ENCODE measurements at places on chromosomes 11 and 22.
A peak's percentile ranks its signal among the peaks of the same experiment; 100 is the strongest.

DNA sequence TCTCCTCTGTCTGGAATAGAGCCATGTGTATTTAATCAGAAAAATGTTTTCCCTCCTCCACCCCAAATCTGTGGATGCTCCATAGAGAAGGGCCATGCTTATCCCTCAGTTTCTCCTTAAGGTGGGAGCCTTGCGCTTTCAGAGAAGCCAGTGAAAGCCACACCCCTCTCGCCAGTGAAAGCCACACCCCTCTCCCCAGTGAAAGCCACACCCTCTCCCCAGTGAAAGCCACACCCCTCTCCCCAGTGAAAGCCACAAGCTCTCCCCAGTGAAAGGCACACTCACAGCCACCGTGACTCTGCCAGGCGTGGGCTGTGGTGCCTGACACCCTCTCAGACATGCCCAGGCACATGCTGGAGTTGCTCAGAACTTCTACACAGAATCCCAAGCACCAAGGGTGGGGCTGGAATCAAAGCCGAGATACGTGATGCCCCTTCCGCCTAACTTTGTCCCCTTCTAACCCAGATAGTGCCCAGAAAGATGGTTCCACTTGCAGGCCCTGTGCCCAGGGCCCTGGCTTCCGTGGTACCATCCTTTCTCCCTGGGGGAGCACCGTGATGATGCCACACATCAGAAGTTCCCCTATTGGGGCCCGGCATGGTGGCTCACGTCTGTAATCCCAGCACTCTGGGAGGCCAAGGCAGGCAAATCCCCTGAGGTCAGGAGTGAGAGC is 16.5 kb upstream of the PRR5 start:
- peak; percentile 87 for DNase-seq

DNA sequence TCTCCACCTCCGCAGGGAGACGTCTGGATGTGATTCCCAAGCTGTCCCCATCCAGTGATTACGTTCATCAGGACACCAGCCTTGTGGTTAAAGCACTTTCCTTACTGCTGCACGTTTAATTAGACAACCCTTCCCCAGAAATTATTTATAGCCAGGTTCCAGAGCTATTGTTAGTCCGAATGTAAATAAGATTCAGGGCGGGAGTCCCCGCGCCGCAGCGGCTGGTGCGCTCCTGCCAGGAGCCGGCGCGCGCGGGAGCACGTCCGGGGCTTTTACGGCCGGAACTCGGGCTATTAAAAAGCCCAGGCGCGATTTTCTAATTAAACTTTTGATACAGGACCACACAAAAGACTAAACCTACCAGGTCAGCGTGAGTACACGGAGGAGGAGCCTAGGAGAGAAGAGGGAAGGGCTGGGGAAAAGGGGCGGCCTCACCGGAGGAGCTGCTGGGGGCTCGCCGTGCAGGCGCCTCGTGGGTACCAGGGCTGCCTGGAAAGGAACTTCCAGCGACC is 538.3 kb downstream of the OPCML start:
- DNase-seq = no peak

- DNase-seq = no peak
Observed at GRCh38 chr22:43114958-43115357, 4.4 kb downstream of the BIK start.

DNA sequence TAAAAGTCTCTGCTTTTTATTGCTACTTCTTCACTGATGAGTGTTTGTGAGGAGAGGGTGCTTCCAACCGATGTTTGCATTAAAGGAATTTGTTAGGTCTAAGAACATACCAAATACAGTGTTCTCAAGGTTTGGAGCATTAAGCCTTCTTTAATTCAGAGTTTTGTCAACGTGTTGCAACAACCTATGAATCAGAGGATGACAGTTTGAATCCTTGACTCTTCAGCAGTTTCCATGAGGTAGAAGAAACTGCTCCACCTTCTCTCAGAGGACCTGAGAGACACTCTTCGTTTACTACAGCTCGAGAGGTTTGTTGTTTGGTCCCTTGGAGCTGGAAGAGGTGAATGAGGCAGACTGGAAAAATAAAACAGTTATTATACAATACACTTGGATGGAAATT is 55.7 kb downstream of the NCAM1 start:
- no peak for DNase-seq

DNA sequence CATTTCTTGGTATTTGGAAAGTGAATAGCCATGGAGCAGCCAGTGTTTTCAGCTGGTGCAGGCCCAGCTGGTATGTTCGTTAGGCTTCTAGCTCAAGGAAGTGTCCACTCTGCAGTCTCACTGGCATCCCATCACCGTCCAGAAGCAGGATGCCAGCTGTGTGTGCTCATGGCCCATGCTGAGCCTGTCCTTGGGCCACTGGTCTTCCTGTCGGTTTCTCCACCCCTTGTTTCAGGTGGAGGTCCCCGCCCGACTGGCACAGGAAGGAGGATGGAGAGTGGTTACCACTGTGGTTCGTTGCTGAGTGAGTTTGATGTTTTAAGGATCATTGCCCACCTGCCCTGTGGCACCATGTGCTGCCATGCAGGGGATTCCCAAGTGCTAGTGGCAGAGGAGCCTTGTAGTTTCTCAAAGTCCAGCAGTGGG is 63.7 kb downstream of the MED15 start:
- DNase-seq = no peak

DNA sequence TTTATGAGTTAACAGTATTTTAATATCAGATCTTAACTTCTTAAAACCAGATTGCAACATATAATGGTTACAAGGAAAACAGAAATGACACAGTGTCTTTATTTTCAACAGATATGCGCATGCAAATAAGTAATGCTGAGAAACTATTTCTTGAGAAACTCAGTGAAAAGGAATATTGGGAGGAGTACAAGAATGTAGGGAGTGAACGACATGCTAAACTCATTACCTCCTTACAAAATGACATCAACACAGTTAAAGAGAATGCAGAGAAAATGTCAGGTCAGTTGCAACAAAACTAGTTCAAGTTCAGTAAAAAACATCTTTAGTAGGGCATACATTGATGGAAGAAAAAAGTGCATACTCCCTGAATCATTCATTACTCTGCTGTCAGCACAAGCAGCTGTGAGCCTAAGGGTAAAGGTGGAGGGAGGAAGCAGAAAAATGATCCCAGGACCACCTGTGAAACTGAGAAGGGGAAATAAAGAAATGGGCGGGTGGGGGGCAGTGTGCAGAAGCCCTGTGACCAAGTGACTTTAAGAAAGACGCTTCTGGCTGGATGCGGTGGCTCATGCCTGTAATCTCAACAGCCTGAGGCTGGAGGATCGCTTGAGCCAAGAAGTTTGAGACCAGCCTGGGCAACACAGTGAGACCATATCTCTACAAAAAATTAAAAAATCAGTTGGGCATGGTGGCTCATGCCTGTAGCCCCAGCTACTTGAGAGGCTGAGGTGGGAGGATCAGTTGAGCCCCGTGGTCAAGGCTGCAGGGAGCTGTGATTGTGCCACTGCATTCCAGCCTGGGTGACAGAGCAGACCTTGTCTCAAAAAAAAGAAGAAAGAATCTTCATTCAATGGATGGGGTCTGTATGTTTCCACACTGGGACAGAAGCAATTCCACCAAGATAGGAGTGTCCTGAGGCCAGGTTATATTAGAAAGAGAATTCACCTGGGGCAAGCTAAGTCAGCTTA is 31.2 kb downstream of the CCDC83 start:
- DNase-seq = no peak

DNA sequence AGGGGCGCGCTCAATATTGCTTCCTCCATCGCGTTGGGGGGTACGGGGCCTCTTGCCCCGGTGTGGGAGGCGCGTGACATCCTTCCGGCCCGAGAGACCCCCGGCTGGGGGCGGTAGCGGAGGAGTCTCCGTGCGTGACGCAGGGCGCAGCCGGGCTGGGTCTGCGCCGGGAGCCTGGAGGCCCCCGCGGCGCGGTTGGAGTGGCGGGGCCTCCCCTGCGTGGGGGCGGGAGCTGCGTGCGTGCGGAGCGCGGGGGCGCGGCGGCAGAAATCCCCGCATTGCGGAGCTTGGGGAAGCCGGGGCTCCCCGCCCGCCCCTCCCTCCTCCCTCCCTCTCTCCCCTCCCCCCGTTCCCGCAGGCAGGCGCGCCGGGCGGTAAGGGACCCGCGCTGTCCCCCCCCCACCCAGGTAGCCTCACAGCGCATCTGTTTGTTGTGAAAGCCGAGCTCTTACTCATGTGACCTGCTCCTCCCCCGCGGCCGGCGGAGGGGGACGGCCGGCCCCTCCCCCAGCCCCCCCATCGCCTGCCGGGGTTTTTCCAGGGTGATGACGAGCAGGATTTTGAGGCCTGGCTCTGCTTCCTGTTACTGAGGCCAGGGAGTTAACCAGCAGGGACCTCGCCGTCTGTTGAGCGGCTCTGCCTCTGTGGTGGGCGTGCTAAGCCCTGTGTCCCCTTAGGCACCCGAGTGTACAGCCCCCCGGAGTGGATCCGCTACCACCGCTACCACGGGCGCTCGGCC is 1.6 kb downstream of the PIM3 start:
- DNase-seq = peak; percentile 92

- no peak for DNase-seq
Observed at GRCh38 chr11:22190827-22191463, 1.9 kb upstream of the ANO5 start.

Data from stimulated activated CD4-positive, alpha-beta T cell treated with anti-CD3 and anti-CD28 coated beads, Interleukin-15, amount 100 ng/mL, for 24 hours (primary cell).